ENCODE measurements at places on chromosomes 4 and X.
A peak's percentile ranks its signal among the peaks of the same experiment; 100 is the strongest.

DNA sequence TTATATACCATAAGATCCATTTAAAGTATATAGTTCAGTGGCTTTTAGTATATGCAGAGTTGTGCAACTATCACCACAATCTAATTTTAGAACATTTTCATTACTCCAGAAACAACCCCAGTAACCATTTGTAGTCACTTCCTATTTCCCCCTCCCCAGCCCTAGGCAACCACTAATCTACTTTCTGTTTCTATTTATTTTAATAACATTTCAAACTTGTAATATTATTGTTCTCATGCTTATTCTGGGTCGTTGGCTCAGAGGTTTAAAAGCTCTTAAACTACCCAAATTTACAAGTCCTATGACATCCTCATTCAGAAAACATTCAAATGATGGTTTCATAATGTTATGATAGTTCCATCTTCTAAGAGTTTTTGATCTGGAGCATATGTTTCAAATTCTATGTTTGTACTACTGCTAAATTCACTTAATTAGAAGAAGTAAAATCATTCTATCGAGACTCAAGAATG, 18.4 kb downstream of the XIAP start:
- DNase-seq, result no peak

DNA sequence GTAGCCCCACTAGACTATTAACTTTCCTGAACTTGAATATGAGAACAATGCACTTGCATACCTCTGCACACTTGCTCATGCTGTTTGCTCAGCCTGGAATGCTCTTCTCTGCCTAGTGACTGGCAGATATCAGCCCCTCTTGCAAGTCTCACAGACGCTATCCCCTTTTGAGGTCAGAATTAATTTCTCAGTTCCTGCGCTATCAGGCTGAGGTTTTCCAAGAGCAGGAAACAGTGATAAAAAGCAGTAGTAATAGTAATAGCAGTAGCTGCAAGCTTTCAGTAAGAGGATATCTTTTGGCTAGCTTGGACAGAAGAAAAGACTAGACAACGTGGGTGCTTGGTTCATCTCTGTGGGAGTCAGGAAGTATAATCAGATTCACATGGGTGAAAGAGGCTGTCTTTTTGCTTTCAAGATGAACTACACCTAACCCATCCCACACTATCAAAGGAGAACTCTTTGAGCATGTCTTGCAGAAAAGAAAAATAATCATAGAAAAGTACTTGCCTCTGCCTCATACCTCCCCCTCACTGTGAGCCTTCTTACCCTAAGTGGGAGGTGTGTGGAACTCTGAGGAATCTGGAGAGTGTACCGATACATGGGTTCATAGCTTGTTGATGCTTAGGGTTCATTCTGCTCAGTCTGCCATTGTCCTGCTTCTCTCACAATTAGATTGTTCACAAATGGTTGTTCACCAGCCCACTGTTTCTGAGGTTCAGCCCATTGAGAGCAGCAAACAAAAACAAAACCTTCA, 11.3 kb upstream of the DRP2 start:
- no peak for DNase-seq

DNA sequence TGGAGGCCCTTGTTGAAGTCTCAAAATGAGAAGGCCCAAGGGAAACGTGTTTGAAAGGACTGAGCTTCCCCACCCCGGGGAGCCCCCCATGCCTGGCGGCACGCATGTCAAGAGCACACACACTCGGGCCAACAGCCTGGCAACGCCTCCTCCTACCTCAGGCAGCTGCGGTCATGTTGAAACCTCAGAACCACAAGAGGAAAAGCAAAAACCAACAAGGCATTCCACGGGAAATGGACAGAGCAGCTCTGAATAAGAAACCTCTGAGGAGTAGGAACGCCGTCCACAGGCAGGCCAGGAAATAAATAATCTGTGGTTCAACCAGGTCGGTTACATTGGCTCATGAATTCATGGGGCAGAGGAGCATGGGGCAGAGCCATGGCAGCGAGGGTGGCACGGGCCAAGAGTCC, 95.7 kb upstream of the AFAP1 start:
- no peak for DNase-seq

DNA sequence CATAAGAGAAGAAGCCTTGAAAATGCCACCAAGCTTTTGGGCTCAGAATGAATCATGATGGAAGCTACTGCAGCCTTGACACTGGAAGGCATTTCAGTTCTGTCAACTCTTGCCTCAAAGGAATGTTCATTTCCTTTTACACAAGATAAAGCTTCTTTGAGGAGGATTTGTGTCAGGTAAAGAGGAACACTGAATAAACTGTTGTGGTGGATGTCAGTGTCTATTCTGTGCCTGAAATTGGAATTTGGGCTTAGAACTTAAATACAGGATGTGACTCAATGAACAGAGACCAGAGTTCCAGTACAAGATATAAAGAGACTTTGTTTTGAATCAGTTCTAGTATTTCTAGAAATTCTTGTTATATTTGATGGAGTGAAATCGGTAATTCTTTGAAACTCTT, 313.2 kb downstream of the PACRGL start:
- no peak for DNase-seq

DNA sequence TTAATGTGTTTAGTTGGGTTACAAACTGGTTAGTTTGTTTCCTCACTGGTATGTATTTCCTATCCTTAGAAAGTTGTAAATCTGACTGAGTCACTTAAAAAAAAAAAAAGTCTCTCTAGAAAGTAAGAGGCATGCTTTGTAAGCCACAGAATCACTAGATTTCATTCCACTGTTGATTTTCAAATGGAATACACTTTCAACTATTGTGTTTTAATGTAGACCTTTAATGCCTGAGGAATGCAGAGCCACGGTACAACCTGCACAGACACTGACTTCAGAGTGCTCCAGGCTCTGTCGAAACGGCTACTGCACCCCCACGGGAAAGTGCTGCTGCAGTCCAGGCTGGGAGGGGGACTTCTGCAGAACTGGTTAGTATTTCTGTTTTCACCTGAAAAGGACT, 88.6 kb downstream of the HHIP start:
- peak; percentile 13 for DNase-seq

DNA sequence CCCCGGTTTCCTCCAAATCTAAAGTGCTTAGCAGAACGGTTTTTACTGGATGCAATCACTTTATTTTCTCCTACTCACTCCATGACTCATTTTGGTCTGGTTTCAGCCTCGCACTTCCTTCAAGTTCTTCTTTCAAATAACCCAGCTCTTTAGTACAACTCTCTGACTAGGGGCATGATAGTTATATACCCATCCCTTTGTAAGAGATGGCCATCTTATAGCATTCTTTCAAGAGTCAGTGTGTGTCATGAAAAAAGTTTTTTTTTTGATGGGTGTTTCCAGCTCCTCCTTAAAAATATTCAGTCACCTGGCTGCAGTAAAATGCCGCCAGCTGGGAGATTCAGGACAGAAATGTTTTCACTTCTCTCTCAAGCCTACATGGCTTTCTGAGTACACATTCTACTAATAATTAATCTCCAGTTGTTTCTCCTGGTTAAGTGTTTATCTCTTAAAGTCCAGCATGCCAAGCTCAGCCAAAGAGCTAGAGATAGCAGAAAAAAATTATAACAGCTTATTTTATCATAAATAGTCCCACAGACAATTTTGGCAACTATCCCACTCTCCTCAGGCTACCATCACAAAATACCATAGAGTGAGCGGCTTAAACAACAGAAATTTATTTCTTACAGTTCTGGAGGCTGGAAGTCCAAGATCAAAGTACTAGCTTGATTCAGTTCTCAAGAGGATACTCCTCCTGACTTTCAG, 139.3 kb downstream of the GASK1B start:
- no peak for DNase-seq

DNA sequence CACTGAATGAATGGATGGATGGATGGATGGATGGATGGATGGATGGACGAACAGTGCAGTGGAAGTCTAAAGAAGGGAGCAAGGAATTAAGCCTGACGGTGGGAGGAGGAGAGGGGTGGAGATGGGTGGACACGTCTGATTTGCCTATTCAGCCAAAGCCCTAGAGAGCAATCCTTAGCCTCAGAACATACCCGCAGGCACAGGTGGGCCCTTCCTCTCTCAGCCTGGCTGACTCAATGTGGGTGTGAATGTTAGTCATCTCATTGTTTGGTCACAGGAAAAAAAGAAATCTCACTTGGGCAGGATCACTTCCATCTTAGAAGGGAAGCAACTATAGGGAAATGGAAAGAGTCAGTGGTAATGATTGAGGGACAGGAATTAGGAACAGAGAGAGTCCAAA, 165.9 kb downstream of the PJA1 start:
- no peak for DNase-seq

DNA sequence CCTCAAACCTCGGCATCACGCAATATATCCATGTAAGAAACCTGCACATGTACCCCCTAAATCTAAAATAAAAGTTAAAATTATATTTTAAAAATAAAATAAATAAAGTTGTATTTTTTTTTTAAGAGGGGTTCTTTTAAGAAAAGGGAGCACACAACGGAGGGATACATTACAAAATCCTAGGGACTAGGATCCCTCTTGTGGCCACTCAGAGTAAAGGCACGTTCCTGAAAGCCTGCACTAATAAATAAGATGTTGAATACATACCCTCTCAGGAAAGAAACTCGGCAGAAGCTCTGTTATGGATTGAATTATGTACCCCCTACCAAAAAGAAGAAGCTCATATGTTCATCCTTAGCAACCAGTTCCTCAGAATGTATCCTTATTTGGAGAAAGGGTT, 50.9 kb upstream of the PRDX4 start:
- peak; percentile 0 for DNase-seq

DNA sequence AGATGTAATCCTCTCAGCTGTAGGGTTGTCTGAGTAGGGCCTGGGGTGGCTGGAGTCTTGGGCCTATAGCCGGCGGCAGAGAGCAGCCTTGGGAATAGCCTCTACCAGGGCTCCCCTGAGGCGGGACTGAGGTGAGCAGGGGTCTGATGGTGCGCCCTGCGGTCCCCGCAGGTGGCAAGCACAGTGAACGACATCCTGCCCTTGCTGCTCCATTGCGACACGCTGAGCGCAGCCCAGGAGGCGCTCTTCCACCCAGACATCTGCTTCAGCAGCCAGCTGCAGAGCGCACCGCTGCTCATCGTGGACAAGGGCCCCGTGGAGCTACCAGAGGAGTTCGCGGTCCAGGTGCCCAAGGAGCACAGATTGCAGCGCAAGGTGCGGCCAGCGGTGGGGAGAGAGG, 317.0 kb downstream of the ADGRL3 start:
- DNase-seq, result no peak

- DNase-seq, result no peak
Observed at GRCh38 chr4:94802091-94802490, 44.3 kb downstream of the BMPR1B start.

GRCh38 chr4:136002316-136002715, 1530.0 kb downstream of the PCDH18 start:
- DNase-seq, result no peak

- DNase-seq, result no peak
Observed at GRCh38 chr4:56613101-56613862, 67.8 kb downstream of the HOPX start.
